Natural killer cell (primary cell): ENCODE measurements at places on chromosomes 1 and 21.

- no peak overlapping the region for H3K4me3 ChIP-seq
- H3K36me3 ChIP-seq: peaks cover 21% of the 10 kb centered on the region
- DNase-seq: no peak
Observed at GRCh38 chr1:117622726-117623125, 16.9 kb downstream of the TENT5C start.

DNA sequence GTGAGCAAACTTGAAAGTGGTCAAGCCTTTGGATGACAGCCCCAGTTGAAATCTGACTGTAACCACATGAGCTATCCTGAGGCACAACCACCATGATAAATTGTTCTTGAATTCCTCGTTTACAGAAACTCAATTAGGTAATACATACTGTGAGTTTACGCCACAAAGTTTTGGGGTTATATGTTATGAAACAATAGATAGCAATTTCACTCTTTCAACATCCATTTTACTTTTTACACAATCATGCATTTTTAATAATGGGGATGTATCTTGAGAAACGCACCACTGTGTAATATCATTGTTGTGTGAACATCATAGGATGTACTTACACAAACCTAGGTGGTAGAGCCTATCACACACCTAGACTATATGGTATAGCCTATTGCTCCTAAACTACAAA, 35.4 kb downstream of the OR2C3 start:
- no peak for DNase-seq
- no peaks in the 10 kb centered on the region for H3K27me3 ChIP-seq
- H3K4me3 ChIP-seq: no peak overlapping the region
- no peak overlapping the region for H3K27ac ChIP-seq
- no peaks in the 10 kb centered on the region for H3K4me1 ChIP-seq

GRCh38 chr1:3052501-3052900, 16.5 kb upstream of the PRDM16 start:
- H3K27ac ChIP-seq: no peak overlapping the region
- H3K27me3 ChIP-seq: no peaks in the 10 kb centered on the region
- DNase-seq: no peak
- H3K36me3 ChIP-seq: no peaks in the 10 kb centered on the region
- H3K4me1 ChIP-seq: no peaks in the 10 kb centered on the region

GRCh38 chr21:35738347-35738961, 321.9 kb downstream of the SETD4 start:
- no peaks in the 10 kb centered on the region for H3K36me3 ChIP-seq
- DNase-seq: no peak
- H3K27me3 ChIP-seq: no peaks in the 10 kb centered on the region
- no peak overlapping the region for H3K27ac ChIP-seq
- H3K4me3 ChIP-seq: no peak overlapping the region
- no peaks in the 10 kb centered on the region for H3K4me1 ChIP-seq

GRCh38 chr1:114750780-114751179, 7.0 kb downstream of the CSDE1 start:
- DNase-seq: no peak
- peaks cover 18% of the 10 kb centered on the region for H3K4me1 ChIP-seq
- H3K4me3 ChIP-seq: no peak overlapping the region
- no peaks in the 10 kb centered on the region for H3K27me3 ChIP-seq
- H3K36me3 ChIP-seq: peaks cover 38% of the 10 kb centered on the region
